ENCODE measurements at places on chromosomes 5 and 9.

DNA sequence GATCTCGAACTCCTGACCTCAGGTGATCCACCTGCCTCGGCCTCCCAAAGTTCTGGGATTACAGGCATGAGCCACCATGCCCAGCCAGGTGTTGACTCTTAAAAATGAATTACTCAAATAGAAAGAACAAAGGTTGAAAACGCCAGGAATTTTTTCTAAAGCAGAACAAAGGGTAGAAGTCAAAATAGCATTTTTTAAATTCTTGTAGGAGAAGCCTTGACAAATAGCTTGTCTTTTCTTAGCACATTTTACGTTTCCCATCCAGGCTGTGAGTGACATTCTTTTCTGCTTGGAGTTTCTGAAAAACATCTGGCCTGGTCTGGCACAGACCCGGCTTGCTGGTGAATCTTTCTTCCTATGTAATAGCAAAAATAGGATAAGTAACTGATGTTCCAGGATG, 169.4 kb upstream of the ZNF462 start:
- DNase-seq: no peak

DNA sequence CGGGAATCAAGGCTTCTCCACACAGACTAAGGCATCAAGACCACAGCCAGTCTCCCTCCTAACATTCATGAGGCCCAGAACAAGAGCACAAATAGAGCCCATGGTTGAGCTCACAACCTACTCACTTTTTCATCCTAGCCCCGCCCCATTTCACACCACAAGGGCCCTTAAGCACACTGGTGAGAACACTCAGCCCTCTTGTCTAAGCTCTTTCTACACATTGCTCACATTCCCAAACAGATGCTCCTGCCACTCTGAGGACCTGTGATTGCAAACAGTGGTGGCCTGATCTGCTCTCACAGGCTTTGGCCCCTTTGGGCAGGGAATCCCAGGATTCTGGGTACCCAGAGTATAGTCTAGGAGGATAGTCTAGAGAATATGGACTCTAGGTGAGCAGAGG, 54.0 kb downstream of the FEM1C start:
- no peak for DNase-seq

- no peak for DNase-seq
These were observed 158.2 kb downstream of the MACROH2A1 start for GRCh38 chr5:135240781-135241360.

GRCh38 chr5:37823433-37824152, 16.2 kb downstream of the GDNF start:
- DNase-seq: no peak

- DNase-seq: no peak
These were observed 567.1 kb downstream of the TLR4 start for GRCh38 chr9:118271331-118271730.

- DNase-seq: no peak
These were observed 49.6 kb upstream of the PTGER4 start for GRCh38 chr5:40630126-40630525.

GRCh38 chr9:83208065-83208850, 145.3 kb upstream of the RASEF start:
- DNase-seq: no peak

- DNase-seq: no peak
These were observed 835.5 kb downstream of the TLE4 start for GRCh38 chr9:80407220-80407619.

- DNase-seq: peak; percentile 76
These were observed 6.8 kb downstream of the RALGDS start for GRCh38 chr9:133113949-133114885.

- peak; percentile 24 for DNase-seq
These were observed 136.6 kb upstream of the RAPGEF1 start for GRCh38 chr9:131876486-131876885.

- no peak for DNase-seq
These were observed 45.2 kb downstream of the EPB41L4A start for GRCh38 chr5:112373885-112374284.

DNA sequence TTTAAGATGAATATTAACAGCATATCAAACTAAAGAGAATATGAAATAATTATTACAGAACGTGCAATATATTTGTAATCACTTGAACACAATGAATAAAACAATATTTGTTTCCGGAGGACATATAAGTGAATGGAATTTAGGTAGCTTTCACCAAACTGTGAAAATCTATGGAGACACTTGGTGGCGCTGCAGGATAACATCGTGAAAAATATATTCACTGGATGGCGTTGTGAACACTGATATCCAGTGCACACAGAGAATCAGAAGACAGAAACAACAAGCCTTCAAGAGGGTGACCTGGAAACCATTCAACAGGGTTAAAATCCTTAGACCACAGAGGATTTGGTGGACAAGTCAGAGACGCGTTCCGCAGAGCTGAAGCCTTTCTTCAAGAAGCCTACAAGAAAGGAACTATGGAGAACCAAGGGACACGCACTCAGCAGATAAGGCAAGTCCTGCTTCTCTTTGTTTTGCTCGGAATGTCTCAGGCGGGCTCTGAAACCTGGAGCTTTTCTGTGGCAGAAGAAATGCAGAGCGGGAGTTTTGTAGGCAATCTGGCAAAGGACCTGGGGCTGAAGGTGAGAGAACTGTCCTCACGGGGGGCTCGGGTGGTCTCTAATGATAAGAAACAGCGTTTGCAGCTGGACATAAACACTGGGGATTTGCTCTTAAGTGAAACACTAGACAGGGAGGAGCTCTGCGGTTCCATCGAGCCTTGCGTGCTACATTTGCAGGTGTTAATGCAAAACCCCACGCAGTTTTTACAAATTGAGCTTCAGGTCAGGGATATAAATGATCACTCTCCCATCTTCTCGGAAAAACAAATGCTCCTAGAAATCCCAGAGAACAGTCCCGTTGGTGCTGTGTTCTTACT, at the start of gene PCDHB11:
Gene PCDHB11, plus strand, starts transcription at position 269 of the 877 bp plus-strand sequence. Its CDS starts 148 bp downstream, at position 417.
- peak; percentile 26 for DNase-seq

GRCh38 chr9:92058723-92059444, 56.3 kb downstream of the SPTLC1 start:
- DNase-seq: peak; percentile 40

DNA sequence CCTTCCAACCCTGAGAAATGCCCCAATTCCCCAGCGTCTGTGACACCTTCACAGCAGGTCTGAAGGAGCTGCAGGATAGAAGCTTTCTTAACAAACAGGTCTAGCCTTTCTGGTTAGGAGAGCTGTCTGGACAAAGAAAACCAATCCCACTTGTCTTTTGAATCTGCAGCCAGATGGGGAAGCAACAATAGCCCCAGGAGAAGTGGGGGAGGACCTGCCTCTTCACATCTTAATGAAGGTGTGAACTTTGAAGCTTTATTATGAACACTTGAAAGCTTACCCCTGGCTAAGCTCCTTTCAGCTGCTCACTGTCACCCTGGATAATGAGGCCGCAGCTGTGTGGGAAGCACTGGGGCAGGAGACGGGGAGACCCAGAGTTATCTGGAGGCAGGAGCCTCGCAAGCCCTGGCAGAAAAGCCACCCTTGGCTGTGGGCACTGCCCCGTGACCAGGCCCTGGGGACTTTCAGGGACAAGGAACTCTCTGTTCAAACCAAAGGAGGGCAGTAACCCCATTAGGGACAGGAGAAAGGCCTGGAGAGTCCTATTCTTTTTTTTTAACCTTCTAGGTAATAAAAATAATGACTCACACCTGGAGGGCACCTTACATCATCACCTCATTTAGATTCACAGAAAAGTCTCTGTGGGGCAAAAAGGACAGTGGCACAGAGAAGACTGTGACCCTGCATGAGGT, 151.8 kb upstream of the RAD23B start:
- DNase-seq: peak; percentile 71

DNA sequence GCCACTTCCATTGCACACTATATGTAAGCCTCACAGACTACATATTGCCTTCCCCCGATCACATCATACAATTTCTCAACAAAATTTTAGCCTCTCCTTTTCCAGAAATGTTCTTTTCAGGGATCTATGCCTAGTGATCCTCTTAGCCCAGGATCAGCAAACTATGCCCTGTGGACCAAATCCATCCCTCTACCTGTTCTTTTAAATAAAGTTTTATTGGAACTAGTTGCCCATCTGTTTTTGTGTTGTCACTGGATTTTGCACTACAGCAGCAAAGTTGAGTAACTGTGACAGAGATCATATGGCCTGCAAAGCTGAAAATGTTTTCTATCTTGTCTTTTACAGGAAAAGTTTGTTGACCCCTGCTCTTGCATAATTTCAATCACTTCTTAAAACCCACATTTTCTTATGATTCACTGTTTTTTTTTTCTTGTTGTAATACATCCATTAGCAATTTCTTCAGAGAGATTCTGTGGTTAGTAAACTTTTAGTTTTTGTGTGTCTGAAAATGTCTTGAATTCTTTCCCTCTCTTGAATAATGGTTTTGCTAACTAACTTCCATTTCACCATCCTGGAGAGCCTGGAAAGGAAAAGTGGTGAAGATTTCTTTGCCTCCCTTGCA, 7.1 kb downstream of the TXNDC8 start:
- DNase-seq: no peak

DNA sequence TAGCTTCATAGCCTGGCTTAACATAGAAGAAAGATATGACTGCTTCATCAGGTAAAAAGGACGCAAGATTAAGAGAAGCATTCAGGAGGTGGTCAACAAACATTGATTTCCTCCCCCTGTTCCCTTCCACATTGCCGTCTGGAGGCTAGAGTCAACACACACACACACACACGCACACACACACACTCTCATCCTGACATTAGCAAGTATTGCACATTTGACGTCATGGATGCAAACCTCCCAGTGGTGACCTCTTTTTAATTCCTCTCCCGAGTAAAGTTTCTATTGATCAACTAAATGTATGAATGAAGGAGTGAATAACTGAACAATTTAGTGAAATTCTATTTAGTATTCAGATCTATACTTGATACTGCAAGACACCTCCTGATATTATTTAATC, 332.8 kb downstream of the ELAVL2 start:
- DNase-seq: peak; percentile 8

DNA sequence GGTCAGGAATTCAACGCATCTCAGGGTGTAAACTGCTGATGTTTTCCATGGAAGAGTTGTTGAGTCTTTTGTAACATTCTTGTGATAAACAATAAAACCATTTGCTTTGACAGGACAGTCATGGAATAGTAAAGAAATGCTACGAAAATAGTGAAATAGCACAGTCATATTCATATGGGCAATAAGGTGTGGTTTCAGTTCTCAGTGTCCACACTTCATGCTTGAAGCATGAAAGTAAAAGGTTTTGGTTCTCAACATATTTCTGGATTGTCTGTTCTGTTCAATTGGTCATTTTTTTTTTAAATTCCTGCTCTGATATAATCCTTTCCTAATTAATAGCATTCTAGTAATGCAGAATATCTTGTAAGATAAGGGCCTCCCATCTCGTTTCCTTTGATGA, 467.6 kb upstream of the ZNF608 start:
- no peak for DNase-seq

DNA sequence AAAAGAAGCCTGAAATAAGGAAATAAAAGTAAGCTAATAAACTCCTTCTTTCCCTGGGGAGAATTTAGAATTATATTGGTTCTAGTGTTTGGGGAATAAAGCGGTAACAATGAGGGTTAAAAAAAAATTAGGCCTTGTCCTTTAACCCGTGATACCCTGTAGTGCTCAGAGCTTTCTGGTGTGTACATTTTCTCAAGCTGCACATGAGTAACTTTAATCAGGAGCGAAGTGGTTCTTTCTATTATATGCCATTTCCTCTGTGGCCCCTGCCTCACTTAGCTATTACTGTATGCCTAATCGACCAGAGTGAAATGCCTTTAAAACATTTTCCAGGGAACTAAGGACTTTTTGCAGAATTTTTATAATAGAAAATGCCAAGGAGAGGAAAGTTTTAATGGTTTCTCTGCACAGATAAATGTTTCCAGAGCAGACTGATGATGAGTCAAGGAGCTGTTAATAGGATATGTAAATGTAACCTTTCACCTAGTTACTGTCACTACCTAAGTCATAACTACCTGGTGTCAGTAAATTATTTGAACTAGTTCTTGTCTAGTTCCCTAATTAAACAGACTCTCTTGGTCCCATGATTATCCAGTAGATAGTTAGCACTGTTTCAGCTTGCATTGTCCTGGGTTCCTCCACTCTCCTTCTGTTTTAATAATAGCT, 7.6 kb downstream of the PAM start:
- DNase-seq: no peak

DNA sequence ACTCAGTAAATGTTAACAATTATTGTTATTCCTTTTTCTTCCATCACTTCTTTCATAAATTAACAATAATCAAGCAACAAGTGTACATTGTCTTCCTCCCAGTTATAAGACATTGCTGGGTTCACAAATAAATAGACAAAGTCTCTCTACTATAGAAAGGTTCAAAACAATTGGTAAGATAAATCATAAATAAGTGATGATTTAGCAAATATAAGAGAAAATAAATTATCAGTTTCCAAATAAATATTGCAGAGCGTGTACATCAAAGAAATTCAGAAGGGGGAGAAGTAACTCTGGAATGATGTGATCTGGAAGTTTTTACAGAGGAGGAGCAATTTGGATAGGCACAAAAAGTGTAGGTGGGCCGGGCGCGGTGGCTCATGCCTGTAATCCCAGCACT, 114.2 kb downstream of the BASP1 start:
- no peak for DNase-seq

DNA sequence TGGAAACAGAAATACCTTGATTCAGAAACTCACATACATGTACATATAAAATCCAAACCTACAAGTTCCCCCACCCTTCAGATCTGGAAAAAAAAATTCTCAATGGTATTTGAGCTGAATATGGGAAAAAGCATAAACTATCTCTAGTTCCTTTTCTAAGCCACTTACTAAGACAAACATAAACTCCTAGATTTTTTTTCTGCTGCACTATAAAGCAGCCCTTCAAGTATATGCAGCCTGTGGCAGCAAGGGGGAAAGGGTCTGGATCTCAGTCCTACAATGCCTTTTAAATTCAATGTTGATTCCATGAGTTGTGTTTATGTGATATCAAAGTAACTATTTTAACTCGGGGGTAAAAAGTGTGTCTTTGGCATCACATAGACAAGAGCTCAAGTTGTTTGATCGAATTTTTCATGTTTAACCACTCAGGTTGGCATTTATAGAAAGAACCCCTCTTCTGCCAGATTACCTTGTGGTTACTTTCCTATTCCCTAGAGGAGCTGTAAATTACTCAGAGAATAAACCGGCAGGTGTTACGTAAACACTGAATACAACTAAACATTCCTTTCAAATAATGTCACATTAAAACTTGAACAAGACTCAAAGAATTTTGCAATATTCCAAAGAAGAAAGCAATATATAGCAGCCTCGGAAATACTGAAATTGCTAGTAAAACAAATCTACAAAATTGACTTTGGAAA, 91.8 kb upstream of the FER start:
- no peak for DNase-seq

GRCh38 chr5:16410338-16410737, 55.3 kb downstream of the ZNF622 start:
- DNase-seq: no peak

GRCh38 chr5:124134941-124135340, 611.5 kb downstream of the ZNF608 start:
- DNase-seq: no peak

DNA sequence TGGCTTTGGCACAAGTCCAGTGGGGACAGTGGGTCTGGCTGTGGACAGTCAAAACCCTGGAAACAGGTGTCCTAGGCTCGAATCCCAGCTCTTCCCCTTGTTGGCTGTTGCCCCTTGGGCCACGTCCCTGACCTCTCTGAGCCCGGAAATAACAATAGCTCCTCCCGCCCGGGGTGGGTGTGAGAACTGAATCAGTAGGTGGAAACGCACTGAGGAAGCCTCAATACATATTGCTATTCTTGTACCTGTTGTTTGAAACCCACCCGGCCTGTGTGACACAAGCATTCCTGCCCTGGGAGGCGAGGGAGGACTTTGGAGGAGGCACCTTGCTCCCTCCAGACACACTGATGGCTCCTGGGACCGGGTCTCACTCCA, 134.1 kb downstream of the OLFM1 start:
- DNase-seq: no peak

- peak; percentile 27 for DNase-seq
These were observed 184.7 kb downstream of the CARTPT start for GRCh38 chr5:71903808-71904207.

Data from eye (tissue), 1 donor.